ENCODE measurements at places on chromosomes 3 and 15.
A peak's percentile ranks its signal among the peaks of the same experiment; 100 is the strongest.

- DNase-seq: no peak
Measured at GRCh38 chr3:53516339-53516738, 21.9 kb downstream of the CACNA1D start.

GRCh38 chr15:77838595-77838994, 205.9 kb upstream of the LINGO1 start:
- no peak for DNase-seq

DNA sequence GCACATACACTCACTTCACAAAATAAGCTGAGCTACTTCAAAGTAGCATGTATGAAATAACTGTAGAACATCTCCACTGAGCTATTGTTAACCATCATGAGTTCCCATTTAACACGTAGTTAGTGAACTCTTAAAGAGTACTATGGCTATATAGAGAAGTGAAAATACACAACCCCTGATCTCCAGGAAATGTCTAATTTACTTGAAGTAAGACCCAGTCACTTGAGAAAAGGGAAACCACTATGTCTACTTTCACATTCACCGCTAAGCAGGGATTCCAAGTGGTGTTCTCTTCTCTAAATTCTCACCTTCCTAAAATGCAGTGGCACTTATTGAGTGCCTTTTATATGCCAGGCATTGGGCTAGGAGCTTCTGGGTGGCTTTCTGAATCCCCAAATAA, 35.0 kb upstream of the COLQ start:
- DNase-seq: no peak

DNA sequence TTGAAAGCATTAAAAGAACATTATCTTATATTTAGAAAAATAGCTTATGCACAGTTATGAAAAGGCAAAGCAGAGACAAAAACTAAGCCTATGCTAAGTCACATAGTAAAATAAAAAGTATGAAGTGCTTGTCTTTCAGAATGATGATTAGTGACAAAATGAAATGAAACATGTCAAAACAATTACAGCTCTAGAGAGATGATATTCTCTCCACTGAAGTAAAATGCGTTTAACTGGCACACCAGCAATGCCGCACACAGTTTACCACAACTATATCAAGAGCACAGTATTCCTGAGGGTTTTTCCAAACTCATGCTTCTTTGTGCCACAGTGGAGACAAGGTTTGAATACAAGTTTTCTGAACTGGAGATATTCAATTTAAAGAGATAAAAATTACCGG, 2.1 kb upstream of the ZBBX start:
- DNase-seq: no peak

GRCh38 chr3:6743067-6743720, 117.7 kb upstream of the GRM7 start:
- DNase-seq: no peak

DNA sequence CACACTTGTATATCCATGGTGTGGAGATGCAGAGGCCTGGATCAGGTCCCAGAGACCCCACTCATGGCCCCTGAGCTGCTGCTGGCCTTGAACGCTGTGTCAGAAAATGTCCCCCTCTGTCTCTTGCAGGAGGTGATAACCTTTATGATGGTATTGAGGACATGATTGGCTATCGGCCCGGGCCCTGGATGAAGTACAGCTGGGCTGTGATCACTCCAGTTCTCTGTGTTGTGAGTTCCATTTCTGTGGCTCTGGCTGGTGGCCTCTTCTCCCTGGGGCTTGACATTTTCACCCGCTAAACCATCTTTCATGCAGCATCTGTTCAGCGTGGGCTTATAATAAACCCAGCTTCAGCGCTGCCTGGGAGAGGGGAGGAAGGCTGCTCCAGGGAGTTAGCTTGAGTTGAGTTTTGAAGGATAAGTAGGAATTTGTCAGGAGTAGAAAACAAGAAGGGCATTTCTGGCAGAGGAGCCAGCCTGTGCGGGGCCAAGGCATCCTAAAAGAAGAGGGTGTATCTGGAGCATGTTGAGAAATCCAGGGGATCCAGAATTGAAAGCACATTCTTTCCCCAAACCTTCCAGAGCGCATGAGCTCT, 61.1 kb downstream of the GRIP2 start:
- DNase-seq: no peak

DNA sequence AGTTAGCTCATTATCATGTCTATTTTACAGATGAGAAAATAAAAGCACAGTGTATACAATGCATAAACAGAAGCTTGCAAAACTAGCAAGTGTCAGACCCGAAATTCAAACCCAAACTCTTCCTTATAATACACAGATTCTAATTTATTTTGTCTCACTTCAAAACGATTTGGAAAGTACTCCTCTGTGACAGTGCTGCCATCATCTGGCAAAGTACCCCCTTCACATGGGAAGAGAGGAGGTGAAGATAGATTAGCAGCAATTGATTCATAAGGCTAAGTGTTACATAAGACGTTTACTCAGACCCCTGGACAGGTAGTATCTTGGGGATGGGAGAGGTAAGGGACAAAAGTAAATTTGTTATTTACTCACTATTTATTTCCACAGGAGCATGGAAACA, 744.0 kb upstream of the SGO1 start:
- DNase-seq: no peak

GRCh38 chr3:175478301-175478700, 619.2 kb downstream of the NAALADL2 start:
- no peak for DNase-seq

DNA sequence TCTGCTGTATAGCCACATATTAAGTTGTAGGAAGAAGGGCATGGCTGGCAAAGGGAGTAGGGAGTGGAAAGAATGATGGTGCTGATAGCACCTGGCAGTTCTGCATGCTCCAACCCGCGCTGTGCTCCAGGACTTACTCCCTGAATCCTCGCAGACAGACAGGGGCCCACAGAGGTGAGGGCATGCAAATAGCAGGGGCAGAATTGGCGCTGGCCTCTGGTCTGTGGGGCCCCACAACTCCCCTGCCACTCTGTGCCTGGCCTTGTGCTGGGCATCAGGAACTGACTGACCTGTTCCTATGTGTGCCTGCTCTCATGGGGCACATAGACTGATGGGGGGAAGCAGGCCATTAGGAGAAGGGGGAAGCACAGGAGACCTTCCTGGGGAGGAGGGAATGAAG, 20.9 kb downstream of the HDAC11 start:
- DNase-seq: no peak

- DNase-seq: no peak
Measured at GRCh38 chr3:73926360-73927202, 301.8 kb upstream of the PDZRN3 start.

GRCh38 chr3:150225986-150226385, 182.1 kb upstream of the TSC22D2 start:
- no peak for DNase-seq

GRCh38 chr3:110405830-110406585, 665.6 kb upstream of the NECTIN3 start:
- no peak for DNase-seq

DNA sequence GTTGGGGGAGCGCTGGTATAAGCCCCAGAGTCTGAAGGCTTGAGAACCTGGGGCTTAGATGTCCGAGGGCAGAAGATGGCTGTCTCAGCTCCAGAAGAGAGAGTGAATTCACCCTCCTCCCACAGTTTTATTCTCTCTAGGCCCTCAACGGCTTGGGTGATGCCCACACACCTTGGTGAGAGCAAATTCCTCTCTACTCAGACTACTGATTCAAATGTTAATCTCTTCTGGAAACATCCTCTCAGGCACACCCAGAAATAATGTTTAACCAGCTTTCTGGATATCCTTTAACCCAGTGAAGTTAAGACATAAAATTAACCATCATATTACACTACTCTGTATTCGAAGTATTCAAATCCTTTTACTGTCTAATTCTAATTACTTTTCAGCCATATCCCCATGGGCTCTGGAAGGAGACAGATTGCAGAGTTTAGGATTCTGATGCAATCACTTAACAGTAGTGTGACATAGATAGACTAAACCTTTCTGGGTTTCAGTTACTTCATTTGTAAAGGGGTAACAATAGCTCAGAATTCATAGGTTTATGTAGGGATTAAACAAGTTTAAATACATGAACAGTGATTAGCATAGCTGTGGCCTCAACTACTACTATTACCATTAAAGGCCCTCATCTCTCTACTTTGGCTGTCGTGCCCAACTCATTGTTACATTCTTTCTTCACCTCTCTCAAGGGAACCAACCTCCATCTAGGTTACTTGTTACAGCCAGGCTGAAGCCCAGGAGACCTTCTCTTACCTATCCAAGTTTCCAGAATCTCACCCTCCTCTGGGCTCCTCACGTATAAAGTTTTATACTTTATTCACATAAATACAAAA, 25.7 kb upstream of the ANO10 start:
- DNase-seq: no peak

- no peak for DNase-seq
Measured at GRCh38 chr15:39908186-39908585, 11.9 kb downstream of the GPR176 start.

- no peak for DNase-seq
Measured at GRCh38 chr15:35505809-35506208, 40.2 kb downstream of the DPH6 start.

- no peak for DNase-seq
Measured at GRCh38 chr3:167772992-167773391, 37.5 kb downstream of the SERPINI1 start.

DNA sequence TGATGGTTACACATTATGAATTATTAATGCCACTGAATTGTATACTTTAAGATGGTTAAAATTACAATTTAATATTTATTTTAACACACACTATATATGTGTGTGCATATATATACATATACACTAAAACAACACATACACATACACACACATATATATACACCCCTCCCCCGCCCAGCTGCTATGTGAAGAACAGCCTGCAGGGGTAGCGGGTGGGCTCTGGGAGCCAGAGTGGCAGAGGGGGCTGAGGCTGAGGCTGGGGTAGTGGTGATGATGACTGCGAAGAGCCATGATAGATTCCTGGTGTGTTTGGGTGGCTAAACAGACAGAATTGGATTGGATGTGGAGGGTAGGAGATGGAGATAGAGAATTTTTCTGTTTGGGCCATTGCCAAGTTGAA, 39.4 kb upstream of the APEH start:
- no peak for DNase-seq

DNA sequence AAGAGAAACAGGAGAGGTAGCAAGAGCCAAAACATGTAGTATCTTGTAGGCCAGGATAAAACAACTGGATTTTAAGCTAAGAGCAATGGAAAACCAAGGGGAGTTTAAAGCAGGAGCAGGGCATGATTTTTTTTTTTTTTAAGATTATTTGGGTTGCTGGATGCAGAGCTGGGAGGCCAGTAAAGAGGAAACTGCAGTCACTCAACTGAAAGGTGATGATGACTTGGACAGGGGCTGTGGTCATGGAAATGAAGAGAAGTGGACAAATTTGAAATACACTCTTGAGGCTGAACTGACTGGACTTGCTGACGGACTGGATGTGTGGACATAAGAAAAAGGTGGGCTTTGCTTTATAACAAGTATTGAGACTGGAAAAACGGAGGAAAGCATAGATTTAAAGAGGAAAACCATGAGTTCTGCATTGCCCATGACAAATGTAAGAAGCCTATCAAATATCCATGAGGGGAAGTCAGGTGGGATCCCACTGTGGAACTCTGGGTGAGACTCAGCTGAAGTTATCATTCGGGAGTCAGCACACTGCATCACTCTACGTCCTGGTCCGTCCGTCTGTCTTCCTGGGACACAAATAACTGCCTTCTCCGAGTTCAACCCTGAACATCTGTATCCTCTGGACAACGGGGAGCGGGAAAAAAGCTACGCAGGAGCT, 688 bp downstream of the XPC start:
- no peak for DNase-seq

DNA sequence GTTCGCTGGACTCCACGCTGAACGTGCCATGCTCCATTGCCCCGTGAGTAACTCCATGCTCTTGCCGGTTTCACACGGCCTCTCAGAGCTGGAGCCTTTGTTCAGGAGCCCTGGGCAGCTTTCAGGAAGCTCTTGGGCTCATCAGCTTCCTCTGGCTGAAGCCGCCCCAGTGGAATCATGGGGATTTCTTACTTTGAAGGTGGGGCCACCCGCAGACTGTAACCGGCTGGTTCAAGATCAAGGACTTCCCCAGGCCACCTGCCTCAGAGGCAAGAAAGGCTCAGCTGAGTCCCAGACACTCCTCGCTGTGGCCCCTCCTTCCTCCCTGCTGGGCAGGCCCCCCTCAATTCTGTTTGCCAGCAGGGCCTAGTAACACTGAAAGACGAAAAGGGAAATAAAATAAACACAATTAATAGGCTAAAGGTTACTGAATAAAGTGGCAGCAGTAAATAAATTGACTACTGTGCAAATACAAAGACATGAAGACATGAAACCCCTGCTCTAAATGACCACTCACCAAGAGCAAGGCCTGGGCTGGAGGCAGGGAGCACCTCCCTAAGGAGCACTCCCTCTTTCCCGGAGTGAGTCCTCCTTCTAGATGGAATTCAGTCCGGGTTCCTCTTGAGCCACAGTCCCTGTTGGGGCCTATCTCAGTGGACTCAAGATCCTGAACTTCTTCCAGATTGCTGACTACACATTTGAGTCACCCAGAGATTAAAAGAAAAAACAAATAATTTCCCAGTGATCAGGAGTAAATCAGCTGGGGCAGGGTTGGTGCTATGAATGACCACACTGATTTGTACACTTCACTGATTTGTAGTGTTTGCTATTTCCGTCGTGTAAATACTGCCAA, 51.0 kb downstream of the ZDHHC19 start:
- peak; percentile 58 for DNase-seq

DNA sequence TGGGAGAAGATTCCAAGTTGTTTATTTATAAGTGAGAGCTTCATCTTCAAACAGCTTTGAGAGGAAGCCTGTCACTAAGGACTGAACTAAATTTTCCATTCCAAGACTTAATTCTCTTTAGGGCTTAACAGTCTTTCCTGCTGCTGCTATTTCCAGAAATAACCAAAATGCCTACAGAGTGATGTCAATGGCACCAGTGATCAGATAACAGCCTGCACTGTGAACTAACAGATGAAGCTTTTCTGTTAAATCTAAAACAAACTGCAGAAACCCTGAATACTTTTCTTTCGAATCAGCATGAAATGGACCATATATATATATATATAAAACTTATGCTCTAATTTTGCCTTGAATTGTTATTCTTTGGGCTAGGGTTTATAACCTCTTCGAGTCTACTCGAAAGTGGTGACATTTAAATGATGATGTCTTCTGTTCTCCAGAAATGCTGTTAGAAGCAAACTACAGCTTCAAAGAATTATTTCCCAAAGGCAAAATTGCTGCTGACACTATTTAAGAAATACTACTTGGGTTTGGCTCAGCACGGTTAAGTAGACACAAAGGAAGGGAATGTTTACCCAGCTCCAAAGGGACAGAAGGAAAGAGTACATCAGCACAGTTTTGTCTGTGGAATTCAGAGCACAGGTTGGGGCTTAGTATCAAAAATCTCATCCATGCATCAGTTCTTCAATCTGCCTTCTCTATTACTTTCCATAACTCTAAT, 238.5 kb upstream of the LRRN1 start:
- DNase-seq: no peak
